ENCODE measurements at places on chromosomes 1 and 21. TPM values are rescaled to one million over a fixed set of nuclear protein-coding genes. Genes with fewer than 3 reads are reported as not detected.

GRCh38 chr1:219573960-219574359 is 38.9 kb downstream of the ZC3H11B start:
- no peaks in the 10 kb centered on the region for H3K27me3 ChIP-seq
- no peak for DNase-seq
- no peaks in the 10 kb centered on the region for H3K36me3 ChIP-seq
- H3K4me1 ChIP-seq: no peaks in the 10 kb centered on the region
- H3K4me3 ChIP-seq: no peak overlapping the region

DNA sequence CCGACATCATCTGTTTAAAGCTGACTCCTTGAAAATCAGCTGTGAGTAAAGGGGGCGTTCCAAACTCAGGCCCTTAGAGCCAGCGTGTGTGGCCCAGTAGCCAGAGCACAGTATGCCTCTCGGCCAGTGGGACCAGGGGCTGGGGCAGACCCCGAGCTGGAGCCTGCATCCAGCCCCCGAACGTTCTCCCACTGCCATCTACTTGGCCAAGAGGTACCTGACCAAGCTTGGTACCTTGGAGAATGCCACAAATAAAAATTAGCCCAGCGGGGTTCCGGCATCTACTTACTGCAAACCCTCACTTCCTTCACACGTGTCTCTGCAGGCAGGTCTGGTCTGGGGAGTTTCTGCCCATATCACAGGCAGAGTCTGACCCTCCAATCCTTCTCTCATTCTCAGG is 56.7 kb upstream of the COL6A2 start:
- no peaks in the 10 kb centered on the region for H3K36me3 ChIP-seq
- no peaks in the 10 kb centered on the region for H3K27me3 ChIP-seq
- no peaks in the 10 kb centered on the region for H3K4me1 ChIP-seq

Gene TLR5
- total RNA-seq: 8.0 TPM

Gene ZNF648
- total RNA-seq: not detected

GRCh38 chr1:47235241-47235681 is 3.2 kb upstream of the TAL1 start:
- H3K27ac ChIP-seq: no peak overlapping the region
- H3K4me1 ChIP-seq: peaks cover 13% of the 10 kb centered on the region
- H3K27me3 ChIP-seq: peaks cover 18% of the 10 kb centered on the region
- H3K36me3 ChIP-seq: no peaks in the 10 kb centered on the region

DNA sequence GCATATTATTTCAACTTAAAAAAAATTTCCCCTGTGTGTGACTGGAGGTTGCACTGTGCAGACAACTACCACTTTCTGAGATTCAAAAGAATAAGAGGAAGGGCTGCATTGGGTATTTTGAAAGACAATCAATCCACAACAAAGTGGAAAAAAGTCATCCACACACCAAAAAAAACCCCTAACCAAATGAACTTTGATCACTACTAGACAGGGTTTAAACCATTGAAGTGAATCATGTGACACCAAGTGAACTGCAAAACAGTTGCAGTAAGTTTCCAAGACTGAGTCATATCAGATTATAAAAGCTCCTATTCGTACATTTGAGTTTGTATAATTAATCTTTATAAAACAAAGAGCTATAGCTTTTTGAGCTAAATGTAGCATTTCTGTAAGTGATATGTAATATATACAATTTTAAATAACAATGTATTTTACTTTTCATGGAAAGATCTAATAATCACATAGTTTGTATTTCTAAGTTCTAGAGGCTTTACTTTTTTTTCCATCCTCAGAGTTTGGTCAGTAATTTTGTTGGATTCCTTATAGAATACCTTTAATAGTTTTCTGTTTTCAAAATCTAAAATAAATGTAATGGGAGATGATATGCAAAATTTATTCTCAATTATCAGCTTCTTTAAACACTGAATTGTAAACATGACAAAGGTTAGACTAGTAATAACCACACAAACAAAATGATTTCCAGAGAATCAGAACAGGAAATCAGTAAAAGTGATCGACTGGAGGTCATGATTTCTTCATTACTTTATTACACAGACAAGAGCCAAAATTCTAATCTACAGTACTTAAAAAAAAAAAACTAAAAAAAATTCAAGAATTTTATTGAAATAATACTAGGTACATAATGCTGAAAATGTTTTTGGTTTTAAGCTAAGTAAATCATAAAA is 50.5 kb upstream of the GFI1 start:
- peaks cover 25% of the 10 kb centered on the region for H3K4me1 ChIP-seq
- H3K27me3 ChIP-seq: no peaks in the 10 kb centered on the region
- DNase-seq: no peak
- H3K4me3 ChIP-seq: peak overlapping the region; percentile 15
- no peaks in the 10 kb centered on the region for H3K36me3 ChIP-seq
- peak overlapping the region; percentile 68 for H3K27ac ChIP-seq

DNA sequence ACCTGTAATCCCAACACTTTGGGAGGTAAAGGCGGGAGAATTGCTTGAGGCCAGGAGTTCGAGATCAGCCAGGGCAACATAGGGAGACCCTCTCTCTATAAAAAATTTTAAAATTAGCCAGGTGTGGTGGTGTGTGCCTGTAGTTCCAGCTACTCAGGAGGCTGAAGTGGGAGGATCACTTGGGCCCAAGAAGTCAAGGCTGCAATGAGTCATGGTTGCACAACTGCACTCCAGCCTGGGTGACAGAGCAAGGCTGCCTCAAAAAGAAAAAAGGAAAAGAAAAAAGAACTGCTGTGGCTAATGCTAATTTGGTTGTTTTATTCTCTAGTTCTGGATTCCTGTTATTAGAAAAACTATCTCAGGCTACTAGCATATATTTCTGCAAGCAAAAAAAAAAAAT is 29.8 kb downstream of the DBT start:
- H3K4me3 ChIP-seq: no peak overlapping the region
- no peak overlapping the region for H3K27ac ChIP-seq
- no peak for DNase-seq

GRCh38 chr1:231190456-231190855 is 28.6 kb downstream of the TRIM67 start:
- no peaks in the 10 kb centered on the region for H3K4me1 ChIP-seq
- H3K27me3 ChIP-seq: no peaks in the 10 kb centered on the region
- DNase-seq: no peak

Gene ELAPOR1
- total RNA-seq: 5.8 TPM

GRCh38 chr1:54275349-54275748 is 75.4 kb downstream of the MRPL37 start:
- no peaks in the 10 kb centered on the region for H3K36me3 ChIP-seq
- no peak for DNase-seq
- no peaks in the 10 kb centered on the region for H3K4me1 ChIP-seq
- no peak overlapping the region for H3K4me3 ChIP-seq

DNA sequence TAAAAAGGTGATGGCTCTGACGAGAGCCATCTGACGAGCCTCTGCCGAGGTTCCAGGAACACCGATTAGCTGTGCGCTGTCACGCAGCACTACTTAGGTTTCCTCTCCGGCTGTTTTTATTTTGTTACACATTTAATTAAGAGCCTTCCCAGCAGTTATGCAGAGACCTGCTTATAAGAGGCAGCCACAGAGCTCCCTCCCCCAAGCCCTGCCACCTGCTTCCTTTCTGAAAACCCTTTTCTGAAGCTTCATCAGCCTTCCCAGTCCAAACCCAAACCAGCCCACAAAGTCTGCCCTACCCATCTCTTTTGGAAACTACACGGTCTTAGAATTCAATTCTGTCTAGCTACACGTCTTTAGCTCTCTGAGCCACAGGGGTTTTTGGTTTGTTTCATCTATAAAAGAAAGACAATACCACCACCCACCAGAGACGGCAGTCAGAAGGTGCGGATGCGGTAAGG is 49.1 kb downstream of the ERI3 start:
- peak overlapping the region; percentile 15 for H3K4me3 ChIP-seq
- no peak for DNase-seq
- peaks cover 25% of the 10 kb centered on the region for H3K4me1 ChIP-seq
- H3K36me3 ChIP-seq: no peaks in the 10 kb centered on the region

DNA sequence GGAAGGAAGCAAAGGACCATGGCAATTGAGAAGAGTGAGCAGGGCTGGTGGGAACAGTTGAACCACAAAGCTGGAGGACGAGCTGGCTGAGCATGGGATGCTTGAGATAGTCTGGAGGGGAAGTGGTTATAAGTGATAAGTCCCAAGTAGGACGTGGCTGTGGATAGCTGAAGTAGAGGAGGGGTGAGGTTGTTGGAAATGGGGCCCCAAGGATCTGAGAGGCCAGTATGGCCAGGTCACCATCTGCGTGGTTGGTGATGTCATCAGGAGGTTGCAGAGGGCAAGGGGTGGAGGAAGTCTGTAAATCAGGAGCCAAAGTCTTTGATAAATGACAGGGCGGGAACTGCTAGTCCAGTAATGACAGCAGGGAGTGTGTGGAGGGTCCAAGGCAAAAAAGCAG is 11.0 kb upstream of the REN start:
- no peaks in the 10 kb centered on the region for H3K27me3 ChIP-seq
- H3K36me3 ChIP-seq: no peaks in the 10 kb centered on the region
- H3K27ac ChIP-seq: no peak overlapping the region
- no peak for DNase-seq

- DNase-seq: no peak
- no peak overlapping the region for H3K4me3 ChIP-seq
- H3K4me1 ChIP-seq: peaks cover 12% of the 10 kb centered on the region
- H3K27ac ChIP-seq: no peak overlapping the region
- H3K36me3 ChIP-seq: peaks cover 57% of the 10 kb centered on the region
Measured at GRCh38 chr1:202892501-202892900, 3.6 kb upstream of the RABIF start.

Gene SLC25A34
- total RNA-seq: 1.5 TPM

Gene CFHR2
- total RNA-seq: 0.44 TPM

Gene COL6A1
- 10.2 TPM for total RNA-seq

- no peak overlapping the region for H3K27ac ChIP-seq
- H3K36me3 ChIP-seq: no peaks in the 10 kb centered on the region
- peaks cover 3% of the 10 kb centered on the region for H3K4me1 ChIP-seq
- no peak overlapping the region for H3K4me3 ChIP-seq
- no peak for DNase-seq
- no peaks in the 10 kb centered on the region for H3K27me3 ChIP-seq
Measured at GRCh38 chr21:27555996-27556395, 589.1 kb upstream of the ADAMTS5 start.

- no peak overlapping the region for H3K4me3 ChIP-seq
- DNase-seq: no peak
- H3K36me3 ChIP-seq: no peaks in the 10 kb centered on the region
Measured at GRCh38 chr1:230804396-230804795, 57.2 kb downstream of the CAPN9 start.

DNA sequence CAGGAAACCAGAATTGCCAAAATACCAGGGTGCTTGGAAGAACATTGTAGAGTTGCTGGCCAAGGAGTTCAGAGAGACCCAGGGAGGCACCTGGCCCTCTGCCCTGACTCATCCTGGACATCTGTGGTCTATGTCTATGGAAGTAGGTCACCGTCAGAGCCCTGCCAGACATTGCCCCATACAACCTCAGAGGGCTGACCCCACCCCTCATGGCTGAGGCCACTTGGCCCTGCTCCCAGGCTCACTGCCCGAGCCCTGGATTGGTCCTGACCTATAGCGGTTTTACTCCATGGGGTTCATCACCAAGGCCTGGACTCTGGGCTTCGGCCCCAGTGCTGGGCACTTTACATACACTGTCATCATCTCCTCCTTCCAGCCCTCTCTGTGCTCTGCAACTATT is 233.1 kb downstream of the PTPRU start:
- no peak for DNase-seq
- H3K27me3 ChIP-seq: no peaks in the 10 kb centered on the region
- H3K36me3 ChIP-seq: no peaks in the 10 kb centered on the region
- no peak overlapping the region for H3K27ac ChIP-seq
- H3K4me1 ChIP-seq: no peaks in the 10 kb centered on the region
- H3K4me3 ChIP-seq: no peak overlapping the region

DNA sequence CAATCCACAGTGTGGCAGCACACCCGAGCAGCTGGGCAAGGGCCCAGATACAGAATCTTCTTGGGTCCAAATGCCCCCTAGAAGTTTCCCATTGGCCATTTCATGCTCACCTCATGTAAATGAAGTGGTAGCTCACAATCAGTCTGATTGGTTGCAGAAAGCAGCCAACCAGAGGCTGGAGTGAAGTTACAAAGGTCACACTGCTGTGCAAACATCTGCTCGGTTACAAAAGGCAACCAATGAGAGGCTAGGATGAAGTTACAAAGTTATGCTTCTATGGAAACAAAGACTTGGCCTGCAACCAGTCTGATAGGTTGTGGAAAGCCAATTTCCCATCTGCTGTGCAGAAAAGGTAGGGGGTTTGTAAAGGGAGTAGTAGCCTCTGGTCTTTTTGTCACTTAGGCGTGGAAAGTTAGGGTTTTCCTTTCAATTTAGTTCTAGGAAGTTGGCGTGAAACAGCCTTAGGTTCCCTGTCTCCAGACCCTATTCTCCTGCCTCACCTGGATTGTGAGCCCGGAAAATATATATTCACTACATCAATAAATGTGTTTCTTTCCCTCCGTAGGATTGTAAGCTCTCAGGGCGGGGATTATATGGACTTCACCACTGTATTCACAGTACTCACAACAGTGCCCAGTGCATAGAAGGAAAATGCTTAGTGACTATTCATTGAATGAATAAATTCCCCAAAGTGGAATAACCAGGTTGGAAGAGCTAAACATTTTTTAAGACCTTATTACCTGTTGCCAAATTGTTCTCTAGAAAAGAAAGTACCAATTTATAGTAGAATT is 91.9 kb downstream of the URB2 start:
- no peaks in the 10 kb centered on the region for H3K36me3 ChIP-seq
- H3K27me3 ChIP-seq: no peaks in the 10 kb centered on the region
- H3K27ac ChIP-seq: no peak overlapping the region
- H3K4me1 ChIP-seq: no peaks in the 10 kb centered on the region
- no peak overlapping the region for H3K4me3 ChIP-seq
- DNase-seq: no peak

- peaks cover 5% of the 10 kb centered on the region for H3K36me3 ChIP-seq
- H3K4me1 ChIP-seq: peaks cover 17% of the 10 kb centered on the region
- no peak overlapping the region for H3K27ac ChIP-seq
Measured at GRCh38 chr1:54399765-54400164, 6.4 kb downstream of the SSBP3 start.

GRCh38 chr1:221873673-221874072 is 131.8 kb upstream of the DUSP10 start:
- H3K4me1 ChIP-seq: no peaks in the 10 kb centered on the region
- no peaks in the 10 kb centered on the region for H3K27me3 ChIP-seq
- H3K27ac ChIP-seq: no peak overlapping the region

Gene KCNC4
- total RNA-seq: 18.2 TPM

DNA sequence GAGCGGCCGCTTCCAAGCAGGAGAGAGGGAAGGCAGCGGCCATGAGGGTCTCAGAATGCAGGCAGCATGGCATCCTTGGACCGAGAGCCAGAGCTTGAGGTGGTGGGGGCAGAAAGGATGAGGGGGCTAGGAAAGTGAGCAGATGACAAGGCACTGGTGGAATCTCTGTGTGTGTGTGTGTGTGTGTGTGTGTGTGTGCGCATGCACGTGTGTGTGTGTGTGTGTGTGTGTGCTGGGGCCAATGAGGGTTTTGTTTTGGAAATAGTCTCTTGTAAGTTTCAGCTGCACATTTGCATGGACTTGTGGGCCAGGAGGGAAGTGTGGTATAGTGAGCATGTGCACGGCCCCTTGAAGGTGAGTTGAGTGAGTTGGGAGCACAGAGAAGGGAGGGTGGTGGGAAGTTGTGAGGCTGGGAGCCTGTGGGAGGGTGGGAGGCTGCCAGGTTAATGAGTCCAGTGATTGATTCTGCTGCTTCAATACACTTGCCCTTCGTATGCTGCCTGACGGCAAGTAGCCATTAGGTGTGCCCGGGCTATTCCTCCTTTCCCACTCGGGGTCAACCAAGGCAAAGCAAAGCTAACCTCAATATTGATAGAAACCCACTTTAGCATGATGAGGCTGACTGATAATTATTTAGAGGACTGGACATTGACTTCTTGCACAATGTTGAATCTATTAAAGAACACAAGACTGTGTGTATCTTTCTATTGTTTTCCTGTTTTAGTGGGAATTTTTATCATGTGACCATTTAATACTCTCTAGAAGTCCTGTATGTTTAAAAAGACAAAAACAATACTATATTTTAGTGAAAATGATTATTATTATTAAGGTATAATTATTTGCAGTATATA is 80.3 kb downstream of the PROX1 start:
- H3K27ac ChIP-seq: no peak overlapping the region
- H3K4me1 ChIP-seq: no peaks in the 10 kb centered on the region

All from naive thymus-derived CD4-positive, alpha-beta T cell (primary cell).